ENCODE measurements at places on chromosomes 2 and 18.

GRCh38 chr2:219967247-219968245 is 340.1 kb downstream of the SLC4A3 start:
- no peak for DNase-seq

DNA sequence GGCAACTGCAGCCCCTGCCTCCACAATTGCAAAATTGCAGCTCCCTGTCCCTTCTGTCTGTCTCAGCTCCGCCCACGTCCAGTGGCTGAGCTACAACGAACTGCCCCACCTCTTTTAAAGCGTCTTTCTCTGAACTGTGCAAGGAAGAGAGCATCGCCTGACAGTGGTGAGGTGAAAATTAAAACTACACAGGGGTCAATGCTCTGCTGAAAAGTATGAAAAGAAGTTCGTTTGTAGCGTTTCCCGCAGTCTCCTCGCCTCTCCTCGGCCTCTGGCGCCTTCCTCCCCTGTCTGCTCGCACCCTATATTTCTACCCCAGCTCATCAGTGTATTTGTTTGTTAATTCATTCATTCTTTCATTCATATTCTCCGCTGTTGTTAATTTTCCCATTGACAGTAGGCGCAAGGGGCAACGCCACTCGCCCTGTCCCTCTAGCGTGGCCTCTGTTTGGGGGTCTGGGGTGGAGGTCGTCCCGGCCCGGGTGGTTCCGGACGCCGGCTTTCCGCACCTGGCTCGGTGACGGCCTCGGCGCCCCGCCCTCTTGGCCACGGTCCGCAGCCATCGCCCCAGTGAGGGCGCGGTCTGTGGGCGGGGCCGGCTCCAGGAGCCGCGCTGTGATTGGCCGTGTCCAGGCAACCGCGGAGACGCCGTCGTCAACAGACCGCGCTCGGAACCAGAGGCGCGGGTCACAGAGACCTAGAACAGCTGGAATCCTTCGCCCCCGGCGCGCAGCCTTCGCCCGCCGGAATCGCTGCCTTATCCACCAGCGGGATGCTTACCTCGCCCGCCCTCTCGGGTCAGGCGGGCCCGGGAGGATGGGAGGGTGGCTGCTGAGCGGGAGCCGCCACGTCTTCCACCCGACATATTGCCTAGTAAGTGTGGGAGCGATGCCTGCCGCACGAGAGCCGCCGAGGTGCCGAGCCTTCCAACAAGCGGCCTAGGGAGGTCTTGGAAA is at the start of gene VWA3B:
VWA3B (plus strand) TSS at position 677 of the 956 bp plus-strand sequence. CDS start 5,926 bp downstream, outside the sequence.
- peak; percentile 94 for DNase-seq

GRCh38 chr2:162063281-162063680 is 10.7 kb downstream of the DPP4 start:
- DNase-seq: no peak

DNA sequence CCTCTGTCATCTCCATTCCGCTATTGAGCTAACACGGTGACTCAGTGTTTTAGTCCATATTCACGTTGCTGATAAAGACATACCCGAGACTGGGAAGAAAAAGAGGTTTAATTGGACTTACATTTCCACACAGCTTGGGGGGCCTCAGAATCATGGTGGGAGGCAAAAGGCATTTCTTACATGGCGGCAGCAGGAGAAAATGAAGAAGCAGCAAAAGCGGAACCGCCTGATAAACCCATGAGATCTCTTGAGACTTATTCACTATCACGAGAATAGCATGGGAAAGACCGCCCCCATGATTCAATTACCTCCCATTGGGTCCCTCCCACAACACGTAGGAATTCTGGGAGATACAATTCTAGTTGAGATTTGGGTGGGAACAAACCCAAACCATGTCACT is 22.6 kb upstream of the CXXC1 start:
- no peak for DNase-seq

- DNase-seq: no peak
These were observed 114.0 kb downstream of the NEDD4L start for GRCh38 chr18:58158008-58158407.

- DNase-seq: no peak
These were observed 10.4 kb downstream of the PELI1 start for GRCh38 chr2:64133828-64134227.

DNA sequence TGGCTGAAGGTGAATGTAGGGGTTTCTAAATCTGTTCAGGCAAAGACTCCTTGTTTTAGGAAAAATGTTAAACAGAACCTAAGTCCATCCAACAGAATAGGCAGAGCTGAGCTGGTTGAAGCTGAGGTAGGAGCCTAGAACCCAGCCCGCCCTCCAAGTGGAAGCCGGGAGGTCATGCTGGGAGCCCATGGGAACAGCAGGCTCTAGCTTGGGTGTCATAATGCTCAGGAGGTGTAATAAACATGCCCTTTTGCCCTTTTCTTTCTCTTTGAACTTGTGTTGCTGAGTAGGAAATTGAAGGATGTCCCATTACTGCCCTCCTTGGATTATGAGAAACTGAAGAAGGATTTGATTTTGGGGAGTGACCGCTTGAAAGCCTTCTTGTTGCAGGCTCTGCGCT is 60.3 kb downstream of the ARMC9 start:
- DNase-seq: no peak

GRCh38 chr2:65595630-65596029 is 163.2 kb upstream of the SPRED2 start:
- DNase-seq: no peak

DNA sequence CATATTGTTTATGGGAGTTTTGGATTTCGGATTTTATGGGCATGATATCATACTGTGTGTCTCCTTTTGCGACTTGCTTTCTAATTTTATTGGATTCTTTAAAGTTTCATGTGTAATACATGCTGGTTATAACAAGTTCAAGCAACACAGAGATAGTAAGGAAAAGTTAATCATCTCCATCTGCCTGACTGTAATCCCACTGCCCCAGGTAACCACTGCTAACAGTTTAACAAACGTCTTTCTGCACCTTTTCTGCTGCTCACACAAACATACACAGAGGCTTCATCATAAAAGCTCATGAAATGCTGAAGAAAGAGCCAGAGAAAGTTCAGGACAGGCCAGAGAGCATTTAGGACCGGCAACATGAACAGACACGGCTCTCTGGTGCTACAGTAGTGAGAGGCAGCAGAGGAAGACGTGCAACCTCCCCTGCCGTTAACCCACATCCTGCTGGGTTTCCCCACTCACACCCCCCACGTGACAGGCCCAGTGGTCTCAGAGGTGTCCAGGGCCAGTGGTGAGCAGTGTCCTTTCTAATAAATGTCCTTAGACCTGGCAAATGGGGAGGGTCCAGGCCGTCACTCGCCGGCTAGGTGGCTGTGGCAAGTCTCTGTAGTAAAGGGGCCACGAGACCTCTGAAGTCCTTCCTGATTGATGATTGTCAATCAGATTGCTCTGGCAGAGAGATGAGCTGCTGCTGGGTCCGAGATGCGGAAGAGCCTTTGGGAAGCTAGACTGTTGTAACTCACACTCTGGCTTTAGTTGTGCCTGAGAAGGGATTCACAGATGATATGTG is 43.0 kb upstream of the SLC1A4 start:
- no peak for DNase-seq

GRCh38 chr18:24018299-24018886 is 3.8 kb downstream of the TTC39C start:
- DNase-seq: peak; percentile 18

GRCh38 chr2:25674077-25674362 is 643 bp upstream of the DTNB start:
- no peak for DNase-seq

- peak; percentile 10 for DNase-seq
These were observed 947.3 kb upstream of the CRIM1 start for GRCh38 chr2:35408320-35408719.

DNA sequence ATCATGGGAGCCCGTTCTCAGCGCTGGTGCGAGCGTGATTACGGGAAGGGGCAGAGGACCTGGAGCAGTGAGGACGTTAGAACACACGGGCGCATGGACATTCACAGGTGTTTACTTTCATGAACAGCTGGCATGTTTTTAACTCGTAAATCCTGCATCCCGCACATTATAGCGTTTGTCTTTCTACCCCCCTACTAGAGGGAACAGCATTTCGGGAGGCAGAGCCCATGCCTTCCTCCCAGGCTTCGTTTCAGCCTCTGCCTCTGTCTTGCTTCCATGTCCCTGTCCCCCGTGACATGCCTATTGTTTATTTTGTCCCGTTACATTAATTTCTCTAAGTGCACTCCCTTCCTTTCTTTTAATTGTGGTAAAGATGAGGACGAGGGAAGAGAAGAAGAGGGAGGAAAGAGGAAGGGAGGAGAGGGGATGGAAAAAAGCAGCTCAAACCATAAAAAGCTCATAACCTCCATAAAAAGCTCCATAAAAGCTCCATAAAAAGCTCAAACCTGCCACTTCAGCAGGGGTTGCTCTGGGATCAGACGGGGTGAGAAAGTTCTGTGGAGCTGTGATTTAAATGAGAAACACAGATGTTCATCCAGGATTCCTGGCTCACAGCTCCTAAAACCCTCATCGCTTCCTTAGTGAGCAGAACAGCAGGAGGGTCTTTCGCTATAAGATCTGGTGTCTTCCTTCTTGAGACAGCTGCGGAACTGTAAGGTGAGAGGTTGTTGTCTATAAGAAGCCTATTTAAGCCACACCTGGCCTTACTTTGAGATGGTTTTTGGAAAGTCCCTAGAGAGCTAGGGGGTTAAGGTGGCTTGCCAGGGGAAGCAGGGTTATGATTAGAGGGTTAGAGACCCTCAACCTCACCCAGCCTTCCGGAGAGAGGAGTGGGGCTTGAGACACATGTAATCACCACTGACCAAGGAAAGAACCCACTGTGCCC is 66.6 kb upstream of the SNTG2 start:
- no peak for DNase-seq

DNA sequence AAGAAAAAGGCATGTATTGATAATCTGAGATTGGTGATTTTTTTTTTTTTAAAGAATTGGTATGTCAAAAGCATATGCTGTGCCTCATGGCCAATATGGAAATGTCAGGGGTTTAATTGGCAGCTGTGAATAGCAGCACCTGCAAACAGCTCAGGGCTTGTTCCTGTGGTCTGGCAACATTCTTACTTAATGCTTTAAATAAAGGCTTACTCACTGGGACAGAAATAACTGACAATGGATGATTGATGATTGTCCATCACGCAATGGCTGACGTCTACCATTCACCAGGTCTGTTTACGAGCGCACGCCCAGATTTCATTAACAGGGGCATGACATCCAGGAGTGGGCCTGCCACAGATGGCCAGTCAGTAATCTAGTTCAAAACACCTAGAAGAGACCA is 66.7 kb downstream of the ETAA1 start:
- DNase-seq: no peak

GRCh38 chr2:23029111-23029510 is 355.9 kb upstream of the KLHL29 start:
- DNase-seq: no peak

DNA sequence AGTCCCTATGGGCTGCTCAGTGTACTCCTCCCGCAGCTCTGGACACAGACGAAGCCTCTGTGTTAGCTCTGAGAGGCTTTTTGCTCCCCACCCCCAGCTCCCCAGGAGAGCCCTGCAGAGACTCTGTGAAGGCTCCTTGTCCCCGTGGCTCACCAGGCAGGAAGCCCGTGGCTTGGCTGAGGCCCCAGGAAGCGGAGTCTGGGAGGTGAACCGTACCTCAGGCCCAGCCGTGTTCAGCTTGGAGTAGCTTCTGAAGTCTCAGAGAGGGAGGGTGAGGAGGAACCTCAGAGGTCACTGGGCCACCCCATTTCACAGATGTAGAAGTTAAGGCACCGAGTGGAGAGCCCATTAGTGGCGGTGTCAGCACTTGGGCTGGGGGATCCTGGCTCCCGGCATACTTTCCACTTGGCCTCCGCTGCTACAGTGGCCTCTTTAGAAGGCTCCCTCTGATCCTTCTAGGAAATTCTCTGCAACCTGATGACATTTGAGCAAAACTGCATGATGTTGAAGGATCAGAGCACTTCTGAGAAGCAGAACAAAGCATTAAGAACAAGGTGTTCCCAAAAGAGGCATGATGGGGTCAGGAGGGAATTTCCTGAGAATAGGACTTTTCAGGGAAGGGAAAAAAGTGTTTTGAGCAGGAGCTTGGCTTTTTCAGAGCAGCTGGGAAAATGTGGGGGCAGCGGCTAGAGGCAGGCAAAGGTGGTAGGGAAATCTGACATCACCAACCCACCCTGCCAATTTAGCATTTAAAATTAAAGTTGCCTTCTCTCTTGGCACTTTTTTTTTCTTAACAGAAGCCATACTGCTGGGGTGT is 79.1 kb downstream of the MCFD2 start:
- DNase-seq: no peak

GRCh38 chr2:112185131-112185530 is 46.9 kb downstream of the FBLN7 start:
- DNase-seq: no peak

DNA sequence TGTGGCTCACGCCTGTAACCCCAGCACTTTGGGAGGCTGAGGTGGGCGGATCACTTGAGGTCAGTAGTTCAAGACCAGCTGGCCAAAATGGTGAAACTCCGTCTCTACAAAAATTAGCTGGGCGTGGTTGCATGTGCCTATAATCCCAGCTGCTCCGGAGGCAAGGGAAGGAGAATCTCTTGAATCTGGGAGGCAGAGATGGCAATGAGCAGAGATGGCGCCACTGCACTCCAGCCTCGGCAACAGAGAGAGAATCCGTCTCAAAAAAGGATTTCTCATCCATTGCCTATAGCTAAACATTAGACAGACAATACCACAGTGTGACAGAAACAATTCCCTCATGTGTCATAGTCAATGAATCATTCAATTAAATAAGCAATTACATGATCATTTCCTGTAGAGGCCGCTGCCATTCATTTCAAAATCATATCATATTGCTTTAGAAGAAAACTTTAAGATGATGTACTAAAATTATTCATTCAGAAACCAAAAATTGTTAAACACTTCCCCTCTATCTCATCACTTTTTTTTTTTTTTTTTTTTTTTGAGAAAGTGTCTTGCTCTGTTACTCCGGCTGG is 69.5 kb upstream of the TGIF1 start:
- DNase-seq: no peak

GRCh38 chr18:57077786-57078552 is 68.9 kb upstream of the BOD1L2 start:
- no peak for DNase-seq

- DNase-seq: no peak
These were observed 665 bp upstream of the HRH4 start for GRCh38 chr18:24459772-24460171.

DNA sequence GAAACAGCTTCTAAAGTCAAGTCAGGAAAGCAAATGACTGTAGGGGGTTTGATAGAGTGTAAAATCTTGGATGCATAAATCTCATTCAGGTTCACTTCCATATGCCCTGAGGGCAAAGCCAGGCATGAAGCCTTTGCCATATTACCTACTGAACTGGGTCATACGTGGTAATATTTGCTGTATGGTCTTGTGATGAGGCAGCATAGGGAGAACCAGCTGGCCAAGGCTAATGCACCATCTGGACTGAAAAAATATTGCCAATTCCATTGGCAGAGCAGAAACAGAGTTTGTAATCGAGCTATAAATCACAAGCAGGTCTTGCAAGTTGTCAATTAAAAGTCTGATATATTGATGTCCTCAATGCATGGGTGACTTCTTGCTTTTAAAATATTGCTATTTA is 243.8 kb downstream of the ERBB4 start:
- DNase-seq: no peak

GRCh38 chr2:35931626-35932025 is 424.0 kb upstream of the CRIM1 start:
- no peak for DNase-seq

DNA sequence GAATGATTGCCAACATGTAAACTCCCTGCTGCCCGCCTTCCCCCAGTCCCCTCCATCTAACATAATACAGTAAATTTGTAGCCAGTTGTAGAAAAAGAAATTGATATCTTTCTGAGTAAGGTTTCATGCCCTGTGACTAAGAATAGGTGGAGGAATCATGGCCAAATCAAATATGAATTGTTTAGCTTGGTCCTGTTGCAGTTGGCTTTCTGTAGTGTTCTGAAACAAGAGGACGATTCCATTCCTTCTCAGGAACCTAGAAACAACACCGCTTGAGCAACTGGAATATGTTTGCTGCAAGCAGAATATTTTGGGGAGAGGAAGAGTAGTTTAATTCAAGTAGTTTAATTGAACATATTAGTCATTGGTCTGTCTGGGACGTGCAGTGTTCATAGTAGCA is 7.0 kb upstream of the DRC1 start:
- DNase-seq: no peak

All from GM23338 (cell line).